ENCODE measurements at places on chromosomes 12 and 14. TPM values are rescaled to one million over a fixed set of nuclear protein-coding genes. Genes with fewer than 3 reads are reported as not detected.
A peak's percentile ranks its signal among the peaks of the same experiment; 100 is the strongest.

The TTC5 gene
- 20.6 TPM for total RNA-seq

The C14orf180 gene
- total RNA-seq, result not detected

- no peaks in the 10 kb centered on the region for H3K27me3 ChIP-seq
- H3K4me1 ChIP-seq, result no peaks in the 10 kb centered on the region
- no peak within 1 kb of the TSS for H3K27ac ChIP-seq
- DNase-seq, result no peak
These were observed at the start of gene TMTC1 for GRCh38 chr12:29783773-29784666. TSS of gene TMTC1 (minus strand) at chr12:29783942. CDS start at chr12:29783751, 191 bp downstream.

DNA sequence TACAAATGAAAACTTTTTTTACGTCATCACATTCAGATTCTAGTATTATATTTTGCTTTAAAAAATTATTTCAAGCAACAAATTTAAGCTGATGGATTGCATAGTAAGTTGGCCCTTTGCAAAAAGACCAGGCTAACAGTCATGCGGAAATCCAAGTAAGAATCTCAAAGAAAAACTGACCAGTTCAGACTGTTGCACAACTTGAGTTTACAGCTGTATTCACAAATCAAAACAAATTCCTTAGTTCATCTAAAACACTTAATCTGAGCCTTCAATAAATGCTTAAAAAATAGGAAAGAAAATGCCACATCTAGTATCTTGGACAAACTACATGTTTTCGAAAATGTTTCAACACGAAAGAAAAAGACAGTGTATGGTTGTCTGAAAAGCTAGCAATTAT lies 847 bp downstream of the CCDC59 start:
- no peaks in the 10 kb centered on the region for H3K4me1 ChIP-seq
- peak overlapping the region; percentile 100 for H3K27ac ChIP-seq
- H3K4me3 ChIP-seq, result peak overlapping the region; percentile 84
- no peaks in the 10 kb centered on the region for H3K36me3 ChIP-seq
- no peak for DNase-seq

GRCh38 chr14:65195042-65195719 lies 92.9 kb upstream of the MAX start:
- no peaks in the 10 kb centered on the region for H3K36me3 ChIP-seq
- H3K27me3 ChIP-seq, result no peaks in the 10 kb centered on the region
- no peak overlapping the region for H3K4me3 ChIP-seq
- no peak for DNase-seq
- no peaks in the 10 kb centered on the region for H3K4me1 ChIP-seq
- no peak overlapping the region for H3K27ac ChIP-seq

GRCh38 chr14:105061428-105062047 lies 3.7 kb downstream of the GPR132 start:
- H3K4me3 ChIP-seq, result no peak overlapping the region
- no peak overlapping the region for H3K27ac ChIP-seq
- peaks cover 17% of the 10 kb centered on the region for H3K4me1 ChIP-seq
- DNase-seq, result no peak

GRCh38 chr12:76670776-76671175 lies 93.1 kb upstream of the ZDHHC17 start:
- DNase-seq, result no peak
- H3K27ac ChIP-seq, result no peak overlapping the region
- H3K4me3 ChIP-seq, result no peak overlapping the region
- H3K27me3 ChIP-seq, result no peaks in the 10 kb centered on the region

GRCh38 chr12:857611-858010 lies 91.9 kb downstream of the RAD52 start:
- H3K4me1 ChIP-seq, result no peaks in the 10 kb centered on the region
- H3K27me3 ChIP-seq, result no peaks in the 10 kb centered on the region
- no peak overlapping the region for H3K27ac ChIP-seq

Data from Caco-2 (cell line).